Upper lobe of left lung (tissue), 6 donors: ENCODE measurements at places on chromosomes 5 and 9.

- H3K36me3 ChIP-seq: no peaks in the 10 kb centered on the region
- H3K4me3 ChIP-seq: no peak overlapping the region
- H3K27ac ChIP-seq: no peak overlapping the region
- no peaks in the 10 kb centered on the region for H3K27me3 ChIP-seq
- DNase-seq: no peak
Observed at GRCh38 chr5:95068289-95068910, 216.5 kb downstream of the MCTP1 start.

DNA sequence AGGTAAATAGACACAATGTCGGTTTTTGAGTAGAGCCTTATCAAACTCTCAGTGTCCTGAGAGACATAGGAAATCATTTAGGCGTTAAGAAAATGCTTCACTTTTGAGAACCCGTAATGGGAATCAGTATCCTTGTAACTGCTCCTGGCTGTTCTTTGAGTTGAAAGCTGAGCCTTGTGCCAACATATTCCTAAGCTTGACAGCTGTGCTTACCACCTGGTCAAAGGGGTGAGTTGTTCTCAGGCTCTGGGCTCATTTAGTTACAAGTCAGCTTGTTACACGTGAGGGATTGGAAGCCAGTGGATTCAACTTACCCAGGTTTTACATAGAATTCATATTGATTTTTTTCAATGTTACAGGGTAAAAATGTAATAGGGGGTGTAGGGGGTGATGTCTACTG, 145.9 kb downstream of the GABRB2 start:
- H3K36me3 ChIP-seq: no peaks in the 10 kb centered on the region
- no peak overlapping the region for H3K4me3 ChIP-seq
- no peak overlapping the region for H3K27ac ChIP-seq

DNA sequence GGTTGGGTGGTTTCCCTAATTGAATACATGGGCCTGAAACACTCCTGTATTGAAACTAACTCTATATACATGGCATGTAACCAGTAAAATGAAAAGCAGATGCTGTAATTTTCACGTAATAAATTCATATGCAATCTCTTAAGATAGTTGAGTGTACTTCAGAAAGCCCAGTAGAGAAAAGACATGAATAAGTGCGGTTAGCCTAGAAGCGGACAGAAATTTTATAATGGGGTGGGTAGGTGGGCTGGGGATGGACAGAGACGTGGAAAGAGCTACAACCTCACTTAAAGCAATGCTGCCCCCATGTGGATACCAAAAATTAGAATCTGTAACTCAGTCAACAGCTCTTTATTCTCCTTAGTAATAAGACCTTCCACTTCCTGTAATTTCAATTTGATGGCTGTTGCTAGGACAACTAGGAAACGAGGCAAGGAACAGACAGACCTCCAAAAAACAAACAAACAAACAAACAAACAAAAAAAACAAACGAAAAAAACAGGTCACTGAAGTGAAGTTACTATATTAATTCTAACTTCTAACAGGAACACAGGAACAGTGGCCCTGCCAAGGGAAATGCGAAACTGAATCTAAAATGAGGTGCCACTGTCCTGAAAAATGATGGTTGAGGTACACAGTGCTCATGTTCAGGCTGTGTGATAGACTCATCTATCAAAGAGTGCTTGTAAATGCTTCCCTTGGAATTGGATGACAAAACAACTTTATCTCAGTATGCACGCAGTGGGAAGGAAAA, 103.4 kb upstream of the GNA14 start:
- H3K4me3 ChIP-seq: no peak overlapping the region
- no peaks in the 10 kb centered on the region for H3K27me3 ChIP-seq
- peaks cover 5% of the 10 kb centered on the region for H3K36me3 ChIP-seq
- DNase-seq: no peak
- H3K4me1 ChIP-seq: peaks cover 8% of the 10 kb centered on the region
- peak overlapping the region; percentile 26 for H3K27ac ChIP-seq

GRCh38 chr5:23419115-23419514, 88.3 kb upstream of the PRDM9 start:
- DNase-seq: no peak
- no peak overlapping the region for H3K4me3 ChIP-seq
- H3K27ac ChIP-seq: no peak overlapping the region
- no peaks in the 10 kb centered on the region for H3K4me1 ChIP-seq

GRCh38 chr5:127352068-127352467, 61.5 kb downstream of the MEGF10 start:
- no peak for DNase-seq
- no peak overlapping the region for H3K4me3 ChIP-seq
- H3K27ac ChIP-seq: no peak overlapping the region
- no peaks in the 10 kb centered on the region for H3K36me3 ChIP-seq
- no peaks in the 10 kb centered on the region for H3K27me3 ChIP-seq

DNA sequence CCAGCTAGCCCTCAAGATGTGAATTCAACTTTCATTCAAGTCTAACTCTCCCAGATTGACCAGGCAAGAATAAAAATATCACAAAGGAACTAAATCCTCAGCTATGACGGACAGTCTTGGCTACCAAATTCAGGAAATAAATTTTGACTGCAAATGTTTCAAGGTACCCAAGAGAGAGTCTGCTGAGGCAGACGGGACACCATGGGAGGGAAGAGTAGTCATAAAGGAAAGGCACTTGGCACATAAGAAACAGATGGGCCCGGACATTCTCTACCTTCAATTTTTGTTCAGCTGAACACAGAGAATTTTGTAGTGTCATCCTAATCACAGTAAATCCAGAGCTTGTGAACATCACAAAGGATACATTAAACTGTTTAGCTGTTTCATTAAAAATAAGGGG, 390.0 kb downstream of the DTWD2 start:
- no peak overlapping the region for H3K27ac ChIP-seq
- no peaks in the 10 kb centered on the region for H3K4me1 ChIP-seq
- no peaks in the 10 kb centered on the region for H3K27me3 ChIP-seq
- no peaks in the 10 kb centered on the region for H3K36me3 ChIP-seq
- no peak for DNase-seq
- H3K4me3 ChIP-seq: no peak overlapping the region

DNA sequence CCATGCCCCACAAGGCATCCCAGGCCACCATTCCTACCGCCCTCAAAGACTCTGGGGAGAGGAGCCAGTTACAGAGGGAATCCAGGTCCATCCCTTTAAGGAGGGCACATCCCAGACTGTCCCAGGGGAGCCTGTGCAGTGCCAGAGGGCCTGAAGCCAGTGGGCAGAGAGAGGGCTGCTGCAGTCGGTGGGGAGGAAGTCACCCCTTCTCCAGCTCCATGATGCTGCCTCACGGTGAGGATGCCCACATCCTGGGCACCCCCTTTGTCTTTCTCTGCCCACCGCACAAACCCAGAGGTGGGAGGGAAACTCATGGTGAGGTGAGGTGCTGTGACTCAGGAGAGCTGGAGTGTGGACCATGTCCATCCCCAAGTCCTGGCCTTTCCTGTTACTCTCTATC, 26.2 kb upstream of the ANKRD33B start:
- H3K27ac ChIP-seq: no peak overlapping the region
- H3K36me3 ChIP-seq: no peaks in the 10 kb centered on the region
- peaks cover 12% of the 10 kb centered on the region for H3K4me1 ChIP-seq
- no peaks in the 10 kb centered on the region for H3K27me3 ChIP-seq
- no peak for DNase-seq

GRCh38 chr5:131400585-131400984, 136.7 kb downstream of the CDC42SE2 start:
- no peaks in the 10 kb centered on the region for H3K4me1 ChIP-seq
- no peaks in the 10 kb centered on the region for H3K27me3 ChIP-seq
- H3K36me3 ChIP-seq: no peaks in the 10 kb centered on the region
- H3K4me3 ChIP-seq: no peak overlapping the region
- H3K27ac ChIP-seq: no peak overlapping the region

GRCh38 chr5:130462516-130462915, 558.3 kb downstream of the CHSY3 start:
- no peak overlapping the region for H3K27ac ChIP-seq
- H3K27me3 ChIP-seq: no peaks in the 10 kb centered on the region
- H3K4me1 ChIP-seq: no peaks in the 10 kb centered on the region
- no peak overlapping the region for H3K4me3 ChIP-seq
- no peaks in the 10 kb centered on the region for H3K36me3 ChIP-seq
